ENCODE measurements at places on chromosomes 2 and 18.

- DNase-seq = no peak
Measured at GRCh38 chr18:48733643-48734253, 194.9 kb downstream of the CTIF start.

DNA sequence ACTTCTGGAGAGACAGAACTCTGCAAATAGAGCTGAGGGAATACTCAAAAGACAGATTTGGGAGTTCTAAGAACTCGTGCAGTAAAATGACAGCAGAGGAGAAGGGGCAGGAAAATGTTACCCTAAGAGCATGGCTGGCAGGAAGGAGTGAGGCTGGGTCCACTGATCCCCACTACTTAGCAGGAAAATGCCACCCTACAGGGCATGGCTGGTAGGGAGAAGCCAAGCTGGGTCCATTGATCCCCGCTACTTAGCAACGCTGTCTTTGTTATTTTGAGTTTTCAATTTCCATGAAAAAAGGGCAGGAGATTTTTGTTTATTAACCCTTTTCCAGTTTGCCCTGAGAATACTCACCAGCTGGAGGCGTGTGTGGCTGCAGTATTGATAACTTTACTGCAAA, 100.3 kb upstream of the TMEM200C start:
- no peak for DNase-seq

DNA sequence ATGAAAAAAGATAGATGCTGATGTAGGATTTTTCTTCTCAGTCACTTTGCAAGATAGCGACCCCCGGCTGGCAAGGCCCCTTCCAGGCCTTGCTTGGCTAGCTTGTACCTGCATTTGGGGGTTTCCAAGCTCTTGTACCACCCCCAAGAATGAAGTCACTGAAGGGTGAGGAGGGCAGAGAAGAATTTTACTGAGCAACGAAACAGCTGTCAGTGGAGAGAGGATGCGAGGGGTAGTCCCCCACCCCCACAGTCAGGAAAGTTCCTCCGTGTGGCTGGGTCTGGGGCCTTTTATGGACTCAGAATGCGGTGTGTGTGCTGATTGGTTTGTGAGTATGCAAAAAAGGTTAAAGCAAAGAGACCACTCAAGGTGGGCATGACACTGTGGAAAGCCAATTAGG, 382.0 kb downstream of the GPD2 start:
- DNase-seq = no peak

DNA sequence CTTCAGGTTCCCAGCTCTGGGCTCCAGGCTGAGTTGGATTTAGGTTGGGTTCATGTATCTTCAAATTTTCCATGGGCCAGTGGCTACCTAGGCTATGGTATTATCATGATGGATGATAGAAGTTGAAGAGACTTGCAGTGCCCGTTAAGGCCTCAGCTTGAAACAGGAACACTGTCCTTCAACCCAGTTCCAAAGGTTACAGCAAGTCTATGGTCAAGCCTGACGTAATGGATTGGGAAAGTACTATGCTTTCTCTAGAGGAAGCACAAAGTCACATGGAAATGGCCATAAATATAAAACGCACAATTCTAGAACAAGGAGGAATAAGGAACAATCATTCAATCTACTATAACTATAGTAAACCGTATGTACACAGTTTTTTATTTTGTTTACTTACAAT, 593.2 kb downstream of the ZEB2 start:
- no peak for DNase-seq

- DNase-seq = no peak
Measured at GRCh38 chr2:133262893-133263292, 305.4 kb downstream of the NCKAP5 start.

DNA sequence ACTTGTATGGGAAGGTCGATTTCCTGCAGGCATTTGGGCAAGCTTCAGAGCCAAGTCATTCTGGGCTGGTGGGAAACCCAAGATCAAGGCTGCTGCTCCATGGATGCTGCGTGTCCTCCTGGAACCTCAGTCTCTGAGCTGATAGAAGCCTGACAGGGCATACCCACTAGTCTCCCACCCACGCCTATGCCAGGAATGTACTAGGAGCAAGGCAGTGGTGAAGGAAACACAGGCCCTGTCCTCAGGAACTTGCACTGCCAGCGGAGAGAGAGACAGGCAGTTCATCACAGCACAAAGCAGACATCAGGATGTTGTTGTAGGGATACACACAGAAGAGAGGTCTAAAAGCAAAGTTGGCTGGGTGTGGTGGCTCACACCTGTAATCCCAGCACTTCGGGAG, 84.2 kb downstream of the PLB1 start:
- DNase-seq = no peak

GRCh38 chr18:44693030-44693784, 12.5 kb downstream of the SETBP1 start:
- no peak for DNase-seq

DNA sequence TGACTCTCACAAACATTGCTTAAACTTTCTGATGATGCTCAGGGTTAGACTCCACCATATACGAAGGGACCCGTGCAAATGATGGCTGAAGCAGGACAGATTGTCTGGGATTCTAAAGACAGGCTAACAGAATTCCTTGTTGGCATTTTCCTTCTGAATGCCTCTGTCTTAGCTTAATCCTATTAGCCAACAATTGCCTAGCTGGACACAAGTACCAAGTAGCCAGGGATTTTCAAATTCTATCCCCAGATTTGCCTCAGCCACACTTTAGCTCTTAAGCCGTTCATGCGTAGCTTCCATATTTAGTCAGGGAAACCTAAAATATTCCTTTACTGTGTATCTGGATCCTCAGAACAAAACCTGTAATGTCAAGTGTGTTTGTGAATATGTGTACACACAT, 40.0 kb downstream of the COL4A3 start:
- no peak for DNase-seq

DNA sequence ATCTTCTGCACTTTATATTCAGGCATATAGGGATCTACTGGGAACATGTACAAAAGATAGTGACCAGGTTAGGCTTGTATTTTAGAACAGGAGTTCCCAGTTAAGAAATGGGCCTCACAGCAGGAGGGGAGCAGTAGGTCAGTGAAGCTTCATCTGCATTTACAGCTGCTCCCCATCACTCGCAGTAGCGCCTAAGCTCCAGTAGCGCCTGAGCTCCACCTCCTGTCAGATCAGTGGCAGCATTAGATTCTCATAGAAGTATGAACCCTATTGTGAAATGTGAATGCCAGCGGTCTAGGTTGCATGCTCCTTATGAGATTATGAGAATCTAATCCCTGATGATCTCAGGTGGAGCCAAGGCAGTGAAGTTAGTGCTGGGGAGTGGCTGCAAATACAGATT, 224.4 kb upstream of the CYRIA start:
- no peak for DNase-seq

DNA sequence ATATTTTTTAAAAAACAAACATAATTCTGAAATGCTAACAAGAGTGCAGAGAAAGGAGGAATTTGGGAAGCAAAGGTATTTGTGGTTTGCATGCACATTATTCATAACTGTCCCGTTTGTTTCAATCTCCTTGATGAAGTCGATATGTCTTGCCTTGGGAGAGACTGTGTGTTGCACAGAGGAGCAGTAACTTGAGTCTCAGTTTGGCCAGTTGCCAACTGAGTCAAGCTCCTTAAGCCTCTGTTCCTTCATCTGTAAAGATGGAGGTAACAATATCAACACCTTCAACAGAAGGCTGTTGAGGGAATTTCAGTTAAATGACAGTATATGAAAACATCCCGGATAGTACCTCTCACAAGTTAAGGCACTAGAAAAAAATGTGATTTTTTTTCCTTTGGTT, 226.2 kb downstream of the ASXL3 start:
- no peak for DNase-seq

GRCh38 chr2:134295441-134295840, 41.6 kb downstream of the MGAT5 start:
- no peak for DNase-seq

- DNase-seq = no peak
Measured at GRCh38 chr2:136362676-136363390, 244.9 kb upstream of the CXCR4 start.

- DNase-seq = no peak
Measured at GRCh38 chr2:143140864-143141661, 11.8 kb downstream of the ARHGAP15 start.

DNA sequence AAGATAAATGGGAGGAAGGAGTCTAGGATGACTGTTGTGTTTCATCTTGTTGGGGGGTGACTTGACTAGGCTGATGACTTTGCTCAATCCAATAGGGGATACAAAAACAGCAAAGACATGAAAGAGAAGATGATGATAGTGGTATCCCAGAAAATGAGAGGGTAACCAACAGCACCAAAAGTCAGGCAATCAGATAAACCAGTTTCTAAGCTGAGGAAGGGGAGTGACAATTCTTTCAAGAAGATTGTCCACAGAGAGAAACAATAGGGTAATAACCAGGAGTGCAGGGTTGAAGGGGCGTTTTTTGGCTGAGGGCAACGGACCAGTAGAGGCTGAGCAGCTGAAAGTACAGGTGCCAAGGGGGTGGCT, 7.7 kb upstream of the KCMF1 start:
- no peak for DNase-seq

DNA sequence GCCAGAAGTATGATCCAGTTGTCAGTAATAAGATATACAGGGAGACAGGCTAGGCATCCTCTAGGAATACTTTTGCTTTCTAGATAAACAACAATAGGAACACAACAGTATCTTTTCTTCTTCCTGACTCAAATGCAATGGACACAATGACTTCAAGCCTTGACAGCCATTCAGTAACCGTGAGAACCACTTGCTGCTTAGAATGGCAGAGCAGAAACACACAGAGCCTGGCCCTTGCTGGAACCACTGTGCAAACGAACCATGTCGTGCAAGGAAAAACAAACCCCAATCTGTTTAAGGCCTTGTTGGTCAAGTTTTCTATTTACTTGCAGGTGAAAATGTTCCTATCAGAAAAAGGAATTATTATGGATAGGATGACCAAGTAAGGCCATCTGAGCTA, 18.8 kb downstream of the TRIP12 start:
- no peak for DNase-seq

DNA sequence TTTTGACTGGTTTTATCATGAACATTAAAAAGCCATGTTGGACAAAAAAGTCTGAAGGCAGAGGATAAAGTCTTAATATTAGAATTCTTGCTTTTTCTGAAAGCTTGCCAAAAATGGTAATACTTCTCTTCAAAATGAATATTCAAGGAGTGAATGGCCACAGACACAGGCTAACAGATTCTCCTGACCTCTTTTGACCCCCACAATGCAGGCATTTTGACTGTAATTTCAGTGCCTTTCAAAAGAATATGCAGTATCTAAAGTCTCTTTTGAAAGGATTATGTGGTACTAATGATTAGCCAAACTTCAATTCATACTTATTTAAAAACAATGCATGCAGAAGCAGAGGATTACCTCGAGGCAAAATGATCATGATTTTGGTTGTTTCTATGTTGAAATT, 557.8 kb upstream of the GCFC2 start:
- no peak for DNase-seq

DNA sequence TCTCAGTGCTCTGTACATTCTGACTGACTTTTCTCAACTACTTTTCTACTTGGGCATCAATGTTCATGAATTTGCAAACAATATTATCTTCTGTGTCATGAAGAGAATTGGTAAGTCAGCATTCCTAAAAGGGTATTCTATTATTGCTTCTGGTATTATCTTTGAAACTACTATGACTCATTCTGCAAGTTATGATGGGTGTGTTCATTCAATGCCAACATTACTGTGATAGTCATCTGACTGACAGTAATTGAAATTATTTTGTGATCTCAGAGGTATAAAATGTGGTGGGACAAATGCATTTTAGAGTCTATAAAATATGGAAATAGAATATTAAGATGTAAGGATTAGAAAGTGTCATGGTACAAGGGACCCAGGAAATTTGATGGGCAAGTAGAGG, 736.0 kb upstream of the CELF4 start:
- no peak for DNase-seq

DNA sequence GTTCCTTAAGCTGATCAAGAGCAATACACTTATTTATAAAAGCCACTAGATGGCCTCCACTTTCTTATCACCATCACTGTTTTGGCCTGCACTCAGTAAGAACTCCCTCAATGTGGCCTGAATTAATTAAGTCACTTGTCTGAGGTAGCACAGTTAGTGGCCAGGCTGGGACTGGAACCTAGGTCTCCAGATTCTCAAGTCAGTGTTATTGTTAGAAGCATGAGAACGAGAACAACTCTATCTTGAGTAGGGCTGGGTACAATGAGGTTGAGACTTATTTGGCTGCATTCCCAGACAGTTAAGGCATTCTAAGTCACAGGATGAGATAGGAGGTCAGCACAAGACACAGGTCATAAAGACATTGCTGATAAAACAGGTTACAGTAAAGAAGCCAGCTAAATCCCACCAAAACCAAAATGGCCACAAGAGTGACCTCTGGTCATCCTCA, 115.8 kb downstream of the SS18 start:
- no peak for DNase-seq

DNA sequence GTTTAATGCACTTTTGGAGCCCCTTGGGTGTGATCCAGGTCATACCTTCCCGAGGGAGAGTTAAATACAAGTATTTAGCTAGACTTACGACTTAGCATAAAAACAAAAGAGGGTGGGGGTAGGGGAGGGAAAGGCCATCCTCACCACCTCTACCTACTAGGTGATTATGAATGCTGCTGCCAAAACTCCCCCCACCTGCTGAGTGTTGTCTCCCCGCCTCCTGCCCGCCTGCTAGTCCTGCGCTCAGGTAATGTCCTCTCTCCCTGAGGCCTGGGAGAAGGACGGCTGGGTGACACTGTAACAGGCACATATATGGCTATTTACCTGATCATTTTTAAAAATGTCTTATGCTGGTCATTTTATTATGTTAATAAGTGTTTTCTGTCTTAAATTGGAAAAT, 3.0 kb upstream of the NCKAP5 start:
- DNase-seq = no peak

DNA sequence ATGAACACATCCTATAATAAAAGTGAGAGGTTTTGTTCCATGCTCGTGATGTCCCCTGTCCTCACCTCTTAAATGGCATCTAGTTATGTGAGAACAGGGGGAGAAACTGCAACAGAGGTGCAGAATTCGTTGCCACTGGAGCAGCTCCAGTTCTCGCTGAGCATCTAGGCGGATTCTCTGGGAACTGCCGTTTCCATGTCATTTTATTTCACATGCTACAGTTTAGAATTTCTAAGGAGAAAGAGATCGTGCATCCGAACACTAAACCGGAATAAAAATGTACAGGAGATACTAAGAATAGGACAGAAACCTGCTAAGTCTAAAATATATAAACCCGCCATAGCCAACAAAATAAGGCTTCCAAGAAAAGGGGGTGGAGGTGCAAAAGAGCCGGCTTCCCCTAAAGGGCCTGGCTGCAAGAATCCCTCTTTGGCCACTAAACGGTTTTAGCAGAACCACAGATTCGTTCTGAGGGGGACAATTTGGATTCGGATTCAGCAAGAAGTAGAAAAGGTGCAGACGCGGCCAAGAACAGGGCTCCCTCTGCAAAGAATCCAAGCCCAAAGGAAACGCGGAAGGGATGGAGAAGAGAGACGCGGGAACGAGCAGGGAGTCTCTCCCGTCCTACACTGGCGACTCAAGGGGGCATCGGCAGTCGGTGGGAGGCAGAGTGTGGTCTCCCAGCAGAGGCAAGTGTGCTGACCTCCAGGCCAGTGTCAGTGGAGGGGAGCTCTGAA, 1.3 kb downstream of the TMEM163 start:
- no peak for DNase-seq

GRCh38 chr2:170567429-170567828, 147.7 kb upstream of the SP5 start:
- no peak for DNase-seq
